ENCODE measurements at places on chromosomes 16 and 17.

- no peak overlapping the region for H3K27ac ChIP-seq
- peaks cover 8% of the 10 kb centered on the region for H3K4me1 ChIP-seq
Measured at GRCh38 chr17:4751932-4752331, 12.2 kb upstream of the CXCL16 start.

- no peak overlapping the region for H3K27ac ChIP-seq
- no peaks in the 10 kb centered on the region for H3K4me1 ChIP-seq
- no peaks in the 10 kb centered on the region for H3K36me3 ChIP-seq
- no peak for DNase-seq
- no peak overlapping the region for H3K4me3 ChIP-seq
Measured at GRCh38 chr17:64679710-64680216, 17.7 kb upstream of the SMURF2 start.

GRCh38 chr16:7363422-7364417, 31.1 kb downstream of the RBFOX1 start:
- no peaks in the 10 kb centered on the region for H3K27me3 ChIP-seq
- H3K4me1 ChIP-seq = no peaks in the 10 kb centered on the region
- H3K36me3 ChIP-seq = no peaks in the 10 kb centered on the region
- no peak overlapping the region for H3K4me3 ChIP-seq
- no peak overlapping the region for H3K27ac ChIP-seq

- peaks cover 10% of the 10 kb centered on the region for H3K4me1 ChIP-seq
- DNase-seq = no peak
- H3K36me3 ChIP-seq = no peaks in the 10 kb centered on the region
- H3K27me3 ChIP-seq = peaks cover 52% of the 10 kb centered on the region
- H3K4me3 ChIP-seq = no peak overlapping the region
Measured at GRCh38 chr17:45383003-45383402, 49.7 kb downstream of the ARHGAP27 start.

- no peak overlapping the region for H3K4me3 ChIP-seq
- peaks cover 3% of the 10 kb centered on the region for H3K36me3 ChIP-seq
- DNase-seq = peak; percentile 18
- H3K27me3 ChIP-seq = peaks cover 52% of the 10 kb centered on the region
Measured at GRCh38 chr17:876272-876671, 94.1 kb downstream of the MRM3 start.

DNA sequence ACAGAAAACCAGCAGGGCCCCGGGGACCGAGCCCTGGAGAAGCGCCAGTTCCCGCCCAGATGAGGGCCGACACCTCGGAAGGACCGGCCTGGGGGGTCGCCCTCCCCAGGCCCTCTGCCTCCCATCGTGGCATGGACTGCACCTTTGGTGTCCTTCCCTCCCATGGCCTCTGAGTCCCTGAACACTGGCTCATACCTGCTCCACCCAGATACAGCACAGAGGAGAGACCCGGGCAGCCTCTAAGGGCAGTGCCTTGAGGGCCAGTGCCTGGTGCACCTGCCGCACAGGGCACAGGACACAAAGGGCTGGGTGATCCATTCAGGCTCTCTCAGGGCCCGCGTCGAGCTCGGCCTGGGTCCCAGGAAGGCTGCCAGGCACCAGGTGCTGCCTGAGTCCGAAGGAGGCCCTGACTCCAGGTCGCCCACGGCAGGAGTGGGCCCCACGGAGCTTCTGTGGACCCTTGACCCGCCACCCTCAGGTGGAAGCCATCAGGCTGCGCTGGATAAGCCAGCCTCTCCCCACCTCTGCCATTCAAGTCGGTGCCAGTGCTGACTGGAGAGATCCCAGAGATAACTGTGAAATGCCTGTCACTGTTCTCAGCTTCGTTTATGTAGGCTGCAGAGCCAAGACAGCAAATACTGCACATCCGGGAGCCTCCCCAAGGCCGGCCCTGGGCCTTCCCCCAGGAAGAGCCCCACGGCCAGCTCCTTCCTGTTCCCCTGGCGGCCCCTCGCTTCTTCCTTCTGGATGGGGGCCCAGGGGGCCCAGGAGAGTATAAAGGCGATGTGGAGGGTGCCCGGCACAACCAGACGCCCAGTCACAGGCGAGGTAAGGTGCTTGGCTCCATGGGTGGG, at the start of gene ZG16B:
ZG16B (plus strand) TSS at position 803 of the 854 bp plus-strand sequence. CDS start 139 bp downstream, outside the sequence.
- H3K27ac ChIP-seq = no peak within 1 kb of the TSS
- H3K27me3 ChIP-seq = peaks cover 54% of the 10 kb centered on the region
- no peak for DNase-seq

GRCh38 chr17:59751955-59752413, 44.5 kb downstream of the VMP1 start:
- no peak overlapping the region for H3K4me3 ChIP-seq
- H3K27me3 ChIP-seq = no peaks in the 10 kb centered on the region
- no peak for DNase-seq
- H3K27ac ChIP-seq = peak overlapping the region; percentile 41
- H3K4me1 ChIP-seq = peaks cover 7% of the 10 kb centered on the region

DNA sequence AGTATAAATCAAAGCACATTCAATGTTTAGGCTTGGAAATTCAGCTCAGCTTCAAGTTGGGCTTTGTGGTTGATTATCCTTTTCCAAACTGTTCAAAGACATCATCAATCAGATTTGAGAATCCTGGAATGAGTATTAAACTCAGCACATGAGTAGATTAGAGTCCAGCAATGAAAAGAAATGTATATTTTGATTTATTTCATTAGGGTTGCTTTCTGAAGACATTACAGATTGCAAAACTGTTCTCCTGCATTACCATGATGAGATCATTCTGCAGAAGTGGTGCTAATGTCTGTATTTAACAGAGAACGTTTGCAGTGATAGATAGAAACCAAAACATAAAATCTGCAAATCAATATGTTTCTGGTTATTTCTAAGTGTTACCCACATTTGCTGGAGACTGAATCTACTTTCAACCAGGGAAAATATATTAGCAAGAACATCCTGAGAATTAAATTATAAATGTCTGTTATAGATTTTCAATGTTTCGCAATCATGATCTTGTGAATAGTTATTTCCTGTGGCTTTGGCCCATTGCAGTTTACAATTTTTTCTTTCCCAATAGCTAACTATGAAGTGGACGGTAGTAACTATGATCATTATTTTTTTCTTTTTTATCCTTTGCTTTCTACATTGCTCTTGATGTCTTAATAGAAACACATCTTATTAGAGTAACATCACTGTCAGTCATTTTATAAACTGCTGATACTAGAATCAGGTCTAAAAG, 1125.7 kb upstream of the GOT2 start:
- no peak for DNase-seq
- no peaks in the 10 kb centered on the region for H3K4me1 ChIP-seq
- no peaks in the 10 kb centered on the region for H3K27me3 ChIP-seq
- no peaks in the 10 kb centered on the region for H3K36me3 ChIP-seq
- no peak overlapping the region for H3K4me3 ChIP-seq
- H3K27ac ChIP-seq = no peak overlapping the region

- no peak overlapping the region for H3K4me3 ChIP-seq
- no peak for DNase-seq
- H3K27ac ChIP-seq = no peak overlapping the region
- peaks cover 3% of the 10 kb centered on the region for H3K36me3 ChIP-seq
- H3K4me1 ChIP-seq = peaks cover 4% of the 10 kb centered on the region
Measured at GRCh38 chr17:871751-872519, 89.8 kb downstream of the MRM3 start.

GRCh38 chr17:44277976-44278375, 10.0 kb upstream of the SLC4A1 start:
- H3K27me3 ChIP-seq = no peaks in the 10 kb centered on the region
- H3K4me3 ChIP-seq = no peak overlapping the region
- no peak for DNase-seq
- H3K27ac ChIP-seq = no peak overlapping the region
- peaks cover 7% of the 10 kb centered on the region for H3K36me3 ChIP-seq

- DNase-seq = no peak
- no peak overlapping the region for H3K4me3 ChIP-seq
- H3K27me3 ChIP-seq = peaks cover 8% of the 10 kb centered on the region
- no peaks in the 10 kb centered on the region for H3K36me3 ChIP-seq
Measured at GRCh38 chr16:68406458-68407152, 41.7 kb downstream of the SMPD3 start.

DNA sequence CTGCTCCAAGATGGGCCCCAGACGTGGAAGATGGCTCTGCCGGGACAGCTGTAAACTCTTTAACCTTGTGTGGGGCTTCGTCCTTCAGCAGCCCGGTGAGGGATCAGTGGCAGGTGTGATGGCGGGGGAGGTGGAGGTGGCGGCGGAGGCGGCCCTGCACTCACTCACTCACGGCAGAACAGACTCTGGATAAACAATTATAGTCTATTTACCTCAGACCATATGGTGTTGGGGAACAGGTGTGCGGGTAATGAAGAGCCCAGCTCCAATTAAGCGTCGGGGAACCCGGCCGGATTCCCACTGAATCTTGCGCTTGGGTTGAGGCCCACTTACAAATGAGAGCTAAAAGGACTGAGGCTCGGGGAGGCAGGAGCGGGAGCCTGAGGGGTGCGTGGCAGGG, 104.3 kb upstream of the SDK2 start:
- no peak overlapping the region for H3K27ac ChIP-seq
- H3K4me1 ChIP-seq = no peaks in the 10 kb centered on the region
- H3K4me3 ChIP-seq = no peak overlapping the region
- no peak for DNase-seq
- H3K27me3 ChIP-seq = peaks cover 22% of the 10 kb centered on the region

- no peak overlapping the region for H3K27ac ChIP-seq
- no peak for DNase-seq
- no peak overlapping the region for H3K4me3 ChIP-seq
Measured at GRCh38 chr16:51757921-51758479, 606.9 kb upstream of the SALL1 start.

Measured in effector memory CD8-positive, alpha-beta T cell (primary cell).